Globus pallidus (tissue), 1 donor: ENCODE measurements at places on chromosomes 5 and 9.
A peak's percentile ranks its signal among the peaks of the same experiment; 100 is the strongest.

DNA sequence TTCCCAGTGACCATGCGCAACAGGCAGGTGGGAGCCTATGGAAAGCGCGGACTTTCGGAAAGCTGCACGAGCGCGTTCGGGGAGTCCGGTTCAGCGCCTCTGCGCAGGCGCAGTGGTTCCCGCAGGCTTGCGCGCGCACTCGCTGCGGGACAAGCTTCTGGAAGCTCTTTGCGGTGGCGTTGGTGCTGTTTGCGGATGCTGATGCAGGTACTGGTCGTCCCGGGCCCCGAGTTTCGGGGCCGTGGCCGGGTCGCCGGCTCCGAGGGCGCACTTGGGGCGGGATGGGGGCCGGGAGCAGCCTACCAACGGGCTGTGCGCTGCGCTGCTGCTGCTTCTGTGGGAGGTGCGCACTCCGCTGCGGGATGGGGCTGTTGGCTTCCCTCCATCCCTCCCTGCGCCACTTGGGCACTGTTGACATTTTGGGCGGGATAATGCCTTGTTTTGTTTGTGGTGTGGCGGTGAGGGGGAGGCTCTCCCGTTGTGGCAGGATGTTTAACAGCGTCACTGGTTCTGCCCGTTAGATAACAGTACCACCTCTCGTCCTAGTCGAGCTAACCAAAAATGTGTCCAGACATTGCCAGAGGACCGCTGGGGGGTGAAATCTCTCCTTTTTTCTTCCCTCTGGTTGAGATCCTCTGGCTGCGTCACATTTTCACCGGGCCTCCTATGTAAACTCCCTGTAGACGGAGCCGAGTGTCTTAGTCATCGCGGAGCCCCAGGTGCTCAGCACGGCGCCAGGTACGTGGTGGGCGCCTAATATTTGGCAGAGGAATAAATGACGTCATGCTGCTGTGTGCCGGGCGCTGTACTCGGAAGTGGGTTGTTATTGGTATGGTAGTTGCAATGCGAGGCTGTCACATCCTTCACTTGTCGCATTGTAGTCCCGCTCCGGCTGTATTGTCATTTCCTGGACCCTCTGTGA is at the start of gene ZNF483:
Gene ZNF483, plus strand, starts transcription at position 124 of the 922 bp plus-strand sequence. CDS start 2,217 bp downstream, outside the sequence.
- peak; percentile 83 for DNase-seq

DNA sequence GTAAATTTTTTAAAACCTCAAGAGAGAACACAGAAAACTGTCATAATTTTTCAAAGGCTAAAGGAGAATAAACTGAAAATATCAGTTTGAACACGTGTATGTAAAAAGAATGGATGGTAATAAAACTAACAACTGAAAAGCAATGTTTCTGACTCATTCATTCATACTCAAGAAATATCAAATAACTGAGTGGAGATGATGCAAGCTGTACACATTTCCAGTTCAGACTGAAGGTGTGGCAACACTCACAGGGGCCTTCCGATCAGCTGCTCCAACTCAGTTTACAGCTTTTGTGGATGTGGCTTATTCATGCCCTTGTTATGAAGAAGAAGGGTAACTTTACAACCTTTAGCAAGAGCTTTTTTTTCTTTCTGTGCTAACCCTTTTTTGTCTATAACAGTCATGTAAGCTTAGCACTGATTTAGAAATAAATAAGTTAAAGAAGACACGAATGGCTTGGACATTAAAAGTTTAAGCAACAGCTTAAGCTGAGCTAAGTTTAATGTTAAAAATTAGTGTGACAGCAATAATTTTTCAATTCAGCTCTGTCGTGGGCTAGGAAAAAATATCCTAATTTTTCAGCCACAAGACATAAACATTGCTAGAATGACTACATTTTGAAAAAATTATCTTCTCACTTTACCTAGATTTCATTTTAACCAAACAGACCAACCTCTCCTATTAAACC is 453.5 kb downstream of the RAB3C start:
- no peak for DNase-seq

GRCh38 chr9:37623267-37623666 is 27.5 kb upstream of the FRMPD1 start:
- no peak for DNase-seq

- DNase-seq = no peak
These were observed 270.5 kb downstream of the OSTF1 start for GRCh38 chr9:75358846-75359245.

DNA sequence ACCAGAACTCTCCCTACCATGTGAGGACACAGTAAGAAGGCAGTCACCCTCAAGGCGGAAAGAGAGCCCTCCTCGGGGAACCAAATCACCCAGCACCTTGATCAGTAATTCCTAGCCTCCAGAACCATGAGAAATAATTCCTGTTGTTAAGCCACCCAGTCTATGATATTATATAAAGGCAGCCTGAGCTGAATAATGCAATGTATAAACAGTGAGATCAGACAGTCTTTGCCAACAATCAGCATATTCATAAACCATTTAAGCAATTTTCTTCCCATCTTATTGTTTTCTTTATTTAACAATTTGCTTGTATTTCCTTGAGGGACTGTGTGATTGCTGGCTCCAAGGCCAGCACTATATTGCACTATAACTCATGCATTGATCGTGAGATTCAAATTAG is 144.4 kb upstream of the DAPK1 start:
- DNase-seq = no peak

DNA sequence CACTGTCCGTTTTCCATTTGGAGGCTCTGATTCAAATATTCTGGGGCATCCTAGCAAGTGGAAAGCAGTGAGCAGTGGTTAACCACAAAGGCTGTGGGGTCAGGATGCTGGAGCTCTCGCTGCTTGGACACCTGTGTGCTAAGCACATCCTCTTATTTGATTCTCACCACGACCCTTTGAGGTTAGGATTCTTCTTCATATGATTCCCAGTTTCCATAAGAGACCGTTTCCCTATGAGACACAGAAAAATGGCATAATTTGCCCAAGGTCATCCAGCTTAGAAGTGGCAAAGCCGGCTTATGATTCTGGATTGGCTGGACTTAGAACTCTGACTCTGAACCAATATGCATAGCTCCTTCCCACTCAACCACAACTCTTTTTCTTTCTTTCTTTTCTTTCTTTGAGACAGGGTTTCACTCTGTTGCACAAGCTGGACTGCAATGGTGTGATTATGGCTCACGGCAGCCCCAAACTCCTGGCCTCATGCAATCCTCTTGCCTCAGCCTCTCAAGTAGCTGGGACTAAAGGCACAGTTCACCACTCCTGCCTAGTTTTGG is 207.7 kb downstream of the TTLL11 start:
- DNase-seq = no peak

DNA sequence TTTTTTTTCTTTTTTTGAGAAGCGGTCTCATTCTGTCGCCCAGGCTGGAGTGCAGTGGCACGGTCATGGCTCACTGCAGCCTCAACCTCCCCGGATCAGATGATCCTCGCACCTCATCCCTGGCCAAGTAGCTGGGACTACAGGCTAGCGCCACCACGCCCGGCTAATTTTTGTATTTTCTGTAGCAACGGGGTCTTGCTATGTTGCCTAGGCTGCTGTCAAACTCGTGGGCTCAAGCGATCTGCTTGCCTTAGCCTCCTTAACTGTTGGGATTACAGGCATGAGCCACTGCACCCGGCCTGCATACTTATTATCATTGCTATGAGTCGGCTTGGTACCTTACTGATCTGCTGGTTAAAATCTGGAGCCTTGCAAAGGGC is 790 bp upstream of the IARS1 start:
- DNase-seq = no peak

GRCh38 chr5:173454736-173455598 is 126.8 kb upstream of the STC2 start:
- no peak for DNase-seq
